Caki2 (cell line): ENCODE measurements at places on chromosomes 2 and 18. TPM values are rescaled to one million over a fixed set of nuclear protein-coding genes. Genes with fewer than 3 reads are reported as not detected.

DNA sequence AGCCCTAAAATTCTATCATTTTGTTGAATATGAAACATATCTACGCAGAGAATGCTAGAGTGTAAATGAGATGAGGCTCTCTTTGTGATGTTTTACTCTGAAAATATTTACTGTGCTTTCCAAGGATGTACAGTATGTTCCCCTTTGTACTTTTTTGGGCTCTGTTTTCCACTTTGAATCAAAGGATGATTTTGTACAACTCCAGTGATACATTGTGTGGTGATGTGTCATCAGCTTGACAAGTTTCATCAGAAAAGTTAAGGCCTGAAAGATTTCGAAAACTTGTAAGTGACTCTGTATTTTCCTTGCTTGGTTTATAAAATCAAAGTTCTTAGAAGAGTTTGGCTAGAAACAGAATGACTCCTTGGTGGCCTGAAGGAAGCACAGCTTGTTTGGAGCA, 206.3 kb downstream of the LTBP1 start:
- no peak for DNase-seq

DNA sequence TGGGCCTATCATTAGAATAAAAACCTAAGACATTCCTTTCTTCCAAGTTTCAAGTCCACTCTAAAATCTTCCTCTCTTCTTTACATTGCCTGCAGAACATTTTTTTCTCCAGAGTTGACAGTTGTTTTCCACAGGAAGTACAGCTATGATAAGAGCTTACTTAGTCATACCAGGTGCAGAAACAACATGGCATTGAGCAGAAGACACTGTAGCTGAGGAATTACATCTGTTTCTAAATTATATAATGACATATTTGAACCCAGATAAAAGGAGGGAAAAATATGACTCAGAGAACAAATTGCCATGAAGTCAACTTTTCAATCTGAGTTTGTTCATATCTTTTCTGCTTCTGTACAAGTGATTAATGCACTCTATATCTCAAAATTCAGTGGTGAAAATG, 30.2 kb downstream of the CMPK2 start:
- DNase-seq: no peak

DNA sequence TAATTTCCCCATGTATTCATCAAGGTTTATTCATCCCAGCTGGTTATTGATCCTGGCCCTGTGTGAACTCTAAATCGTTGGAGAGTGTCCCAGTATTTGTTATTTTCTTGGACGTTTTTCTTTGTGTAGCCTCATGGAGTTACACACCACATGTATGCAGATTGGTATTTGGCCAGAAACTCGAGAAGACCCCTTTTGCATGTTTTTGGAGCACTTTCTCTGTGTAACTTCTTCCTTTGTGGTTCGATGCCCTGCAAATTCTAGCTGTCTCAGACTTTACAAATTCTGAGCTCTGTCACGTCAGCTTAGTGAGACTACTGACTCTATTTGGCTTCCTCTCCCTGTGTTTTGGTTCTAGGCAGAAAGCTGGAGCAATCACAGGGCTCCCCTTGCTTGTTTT, 198.7 kb downstream of the MCFD2 start:
- no peak for DNase-seq

The TTC39C gene
- total RNA-seq: 2.7 and 9.8 TPM in 2 replicates

DNA sequence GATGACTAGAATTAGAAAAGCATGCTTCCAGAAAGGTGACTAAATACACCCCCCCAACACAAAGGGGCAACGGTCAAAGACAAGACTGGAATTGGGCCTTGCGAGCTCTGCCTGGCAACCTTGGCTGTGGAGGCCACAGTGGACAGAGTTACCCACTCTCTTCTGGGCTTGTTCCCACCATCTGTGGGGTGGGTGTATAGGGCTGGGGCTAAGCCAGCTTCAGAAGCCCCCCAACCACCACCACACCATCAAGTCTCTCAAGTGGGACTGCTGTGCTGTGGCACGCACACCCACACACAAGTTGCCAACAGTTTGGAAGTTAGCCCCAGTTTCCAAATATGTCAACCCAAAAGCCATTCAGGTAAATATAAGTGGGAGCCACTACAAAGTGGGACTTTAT, 7.8 kb downstream of the NFE2L2 start:
- no peak for DNase-seq

GRCh38 chr2:208320686-208321085, 54.6 kb downstream of the PIKFYVE start:
- no peak for DNase-seq

The PPP4R1 gene
- 47.3 and 51.0 TPM in 2 replicates for total RNA-seq

DNA sequence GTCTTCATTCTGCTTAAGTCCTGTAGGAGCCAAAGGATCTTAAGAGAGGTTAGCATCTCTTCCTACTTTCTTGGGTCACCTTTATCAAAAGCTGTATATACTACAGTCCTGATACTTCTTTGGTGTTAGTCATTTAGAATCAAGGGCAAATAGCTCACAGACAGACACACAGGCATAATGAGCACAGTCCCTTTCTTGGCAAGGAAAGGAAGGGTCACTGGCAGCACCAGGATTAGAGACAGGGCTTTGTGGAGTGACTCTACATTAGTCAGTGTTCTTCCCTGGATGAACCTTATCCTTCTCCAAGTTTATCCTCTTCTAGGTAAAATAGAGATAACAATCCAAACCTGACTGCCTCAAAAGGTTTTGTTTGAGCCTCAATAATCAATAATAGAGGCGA, 40.0 kb upstream of the NCKAP5 start:
- DNase-seq: no peak

- no peak for DNase-seq
These were observed 300.7 kb downstream of the SP3 start for GRCh38 chr2:173664513-173664910.

GRCh38 chr2:194383401-194383800, 1273.6 kb upstream of the SLC39A10 start:
- peak; percentile 6 for DNase-seq

- no peak for DNase-seq
These were observed 8.9 kb upstream of the RPRM start for GRCh38 chr2:153487448-153487847.
